ENCODE measurements at places on chromosomes 7 and 10.

- no peak for DNase-seq
Measured at GRCh38 chr7:101631224-101631714, 2.2 kb upstream of the MYL10 start.

GRCh38 chr10:69317626-69318105 lies 39.4 kb downstream of the HK1 start:
- DNase-seq, result no peak

- DNase-seq, result no peak
Measured at GRCh38 chr7:131254211-131254610, 73.5 kb upstream of the MKLN1 start.

GRCh38 chr7:127933146-127933545 lies 98.1 kb downstream of the LRRC4 start:
- DNase-seq, result no peak

GRCh38 chr7:36911788-36912187 lies 187.5 kb upstream of the AOAH start:
- DNase-seq, result no peak

- no peak for DNase-seq
Measured at GRCh38 chr7:131517218-131517923, 39.1 kb downstream of the PODXL start.

DNA sequence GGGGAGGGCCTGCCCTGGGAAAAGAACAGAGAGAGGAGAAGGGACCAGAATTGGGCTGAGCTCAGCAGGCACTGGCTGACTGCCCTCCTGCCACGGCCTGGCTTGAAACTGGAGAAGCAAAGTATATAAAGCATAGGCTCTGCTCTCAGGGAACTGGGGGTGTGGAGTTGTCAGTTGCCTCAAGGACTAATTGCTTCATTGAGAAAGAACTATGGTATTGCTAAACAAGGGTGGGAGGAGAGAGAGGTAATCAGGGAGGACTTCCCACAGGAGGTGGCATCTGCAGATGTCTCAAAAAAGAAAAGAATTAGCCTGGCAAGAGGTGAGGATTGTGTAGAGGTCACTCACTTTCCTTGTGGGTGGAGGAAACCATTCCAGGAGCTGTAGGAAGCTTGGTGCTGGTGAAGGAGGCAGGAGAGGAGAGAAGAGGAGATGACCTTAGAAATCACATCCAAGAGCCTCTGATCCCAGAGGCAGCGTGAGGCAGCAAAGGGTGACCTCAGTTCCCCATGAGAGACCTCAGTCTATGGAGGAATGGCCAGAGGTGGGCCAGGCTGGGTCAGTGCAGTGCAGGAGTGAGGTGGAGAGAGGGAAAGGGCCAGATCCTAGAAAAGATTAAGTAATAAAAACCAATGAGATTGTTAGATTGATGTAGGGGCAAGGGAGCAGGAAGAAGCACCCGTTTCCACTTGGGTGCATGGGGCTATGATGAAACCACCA lies 2.4 kb downstream of the PILRB start:
- no peak for DNase-seq

Measured in hematopoietic multipotent progenitor cell treated with erythropoietin and hydrocortisone succinate and interleukin-3 and kit ligand, for 6 days (in vitro differentiated cells).